Thymus (tissue), 14 donors: ENCODE measurements at places on chromosomes 13 and 19.

- peak; percentile 45 for DNase-seq
Measured at GRCh38 chr19:12838182-12838885, at the start of gene MAST1. MAST1 (plus strand) TSS chr19:12838515; CDS start chr19:12838573, 58 bp downstream.

DNA sequence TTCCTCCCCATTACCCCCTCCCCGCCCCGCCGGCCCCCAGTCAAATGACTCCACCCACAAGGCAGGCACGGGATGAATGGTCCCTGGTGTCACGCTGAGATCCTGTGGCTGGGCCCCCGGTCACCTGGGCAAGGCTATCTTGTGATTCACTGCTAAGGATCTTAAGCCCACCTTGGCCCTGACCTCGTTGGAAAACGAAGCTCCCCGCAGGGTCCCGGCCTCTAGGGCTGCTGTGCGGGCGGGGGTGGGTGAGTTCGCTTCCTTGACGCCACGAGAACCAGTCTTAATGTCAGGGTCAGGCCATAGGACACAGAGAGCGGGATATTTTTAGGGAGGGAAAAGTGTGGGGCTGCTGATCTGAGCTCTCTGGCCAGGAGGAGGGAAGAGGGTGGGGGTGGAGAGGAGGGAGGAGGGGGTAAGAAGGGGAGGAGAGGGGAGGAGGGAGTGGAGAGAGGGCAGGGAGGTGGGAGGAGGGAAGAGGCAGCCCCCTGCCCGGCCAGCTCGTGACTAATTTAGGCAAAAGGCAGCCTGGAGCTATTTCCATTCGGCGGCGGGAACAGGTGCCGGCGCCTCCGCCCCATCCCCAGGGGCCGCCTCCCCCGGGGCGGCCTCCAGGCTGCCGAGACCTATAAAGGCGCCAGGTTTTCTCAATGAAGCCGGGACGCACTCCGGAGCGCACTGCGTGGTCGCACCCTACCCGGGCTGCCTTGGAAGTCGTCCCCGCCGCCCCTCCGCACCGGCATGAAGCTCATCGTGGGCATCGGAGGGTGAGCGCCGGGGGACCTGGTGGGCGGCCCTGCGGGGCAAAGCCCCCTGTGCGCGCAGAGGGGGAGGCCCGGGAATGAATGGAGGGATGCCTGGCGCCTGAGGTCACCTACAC is at the start of gene NMRK2:
Gene NMRK2 (plus strand): TSS at position 139 of the 880 bp plus-strand sequence. CDS start 603 bp downstream, at position 742.
- no peak for DNase-seq

DNA sequence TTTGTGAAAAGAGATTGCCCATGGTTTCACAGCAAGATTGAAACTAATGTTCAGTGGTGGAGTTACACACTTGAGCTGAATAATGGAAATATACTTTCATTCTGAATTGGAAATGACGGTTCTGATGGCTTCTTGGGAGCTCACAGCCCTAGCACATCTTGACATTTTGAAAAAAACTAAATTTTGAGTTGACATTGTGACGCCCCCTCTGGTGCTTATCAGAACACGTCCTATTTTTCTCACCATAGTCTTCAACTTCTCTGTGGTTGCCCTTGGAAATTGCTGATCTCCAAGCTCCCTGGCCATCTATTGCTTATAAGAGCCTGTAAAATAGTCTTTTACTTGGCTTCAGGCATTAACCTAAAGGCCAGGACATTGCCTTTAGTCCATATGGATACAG is 202.1 kb downstream of the OXGR1 start:
- no peak for DNase-seq

DNA sequence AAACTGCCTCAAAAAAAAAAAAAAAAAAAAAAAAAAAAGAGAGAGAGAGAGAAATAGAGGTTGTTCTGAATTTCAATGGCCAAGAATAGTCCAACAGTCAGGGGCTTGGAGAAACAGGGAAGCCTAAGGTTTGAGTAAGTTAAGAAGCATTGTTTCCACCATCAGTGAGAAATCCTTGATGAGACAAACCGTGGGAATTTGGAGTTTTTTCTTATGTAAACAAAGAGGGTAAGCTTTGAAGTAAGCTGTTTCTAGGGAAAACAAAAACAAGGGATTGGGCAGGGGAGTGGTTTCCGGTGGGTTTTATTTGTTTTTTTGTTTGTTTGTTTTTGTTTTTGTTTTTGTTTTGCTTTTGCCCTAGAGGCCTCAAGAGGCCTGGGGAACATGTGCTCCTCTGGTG is 11.2 kb upstream of the ERVV-1 start:
- no peak for DNase-seq

- DNase-seq, result no peak
Measured at GRCh38 chr13:48176781-48177180, 56.2 kb upstream of the ITM2B start.

- no peak for DNase-seq
Measured at GRCh38 chr13:111539791-111540446, 219.5 kb downstream of the TEX29 start.

- no peak for DNase-seq
Measured at GRCh38 chr13:100045355-100045754, 43.5 kb upstream of the PCCA start.

DNA sequence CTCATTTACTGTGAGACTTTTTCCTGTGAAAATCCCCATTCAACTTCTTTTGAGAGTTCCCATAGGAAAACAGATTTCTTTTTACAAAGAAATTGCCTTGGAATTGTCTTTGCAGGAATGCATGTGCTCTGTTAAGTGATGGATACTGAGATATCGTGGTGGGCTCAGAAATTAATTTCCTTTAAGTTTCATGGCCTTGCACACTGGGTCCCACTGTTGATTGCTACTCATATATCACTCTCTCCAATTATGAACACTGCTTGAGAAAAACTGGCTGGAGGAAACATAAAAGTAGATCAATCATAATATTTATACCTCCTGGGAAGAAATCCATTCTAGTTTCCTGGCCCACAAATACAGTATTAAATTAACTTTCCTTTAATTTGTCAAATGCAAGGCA is 131.3 kb downstream of the OXGR1 start:
- no peak for DNase-seq

GRCh38 chr19:19594381-19594780 is 24.1 kb downstream of the PBX4 start:
- DNase-seq, result no peak

GRCh38 chr13:98959291-98959690 is 18.6 kb downstream of the DOCK9 start:
- no peak for DNase-seq

DNA sequence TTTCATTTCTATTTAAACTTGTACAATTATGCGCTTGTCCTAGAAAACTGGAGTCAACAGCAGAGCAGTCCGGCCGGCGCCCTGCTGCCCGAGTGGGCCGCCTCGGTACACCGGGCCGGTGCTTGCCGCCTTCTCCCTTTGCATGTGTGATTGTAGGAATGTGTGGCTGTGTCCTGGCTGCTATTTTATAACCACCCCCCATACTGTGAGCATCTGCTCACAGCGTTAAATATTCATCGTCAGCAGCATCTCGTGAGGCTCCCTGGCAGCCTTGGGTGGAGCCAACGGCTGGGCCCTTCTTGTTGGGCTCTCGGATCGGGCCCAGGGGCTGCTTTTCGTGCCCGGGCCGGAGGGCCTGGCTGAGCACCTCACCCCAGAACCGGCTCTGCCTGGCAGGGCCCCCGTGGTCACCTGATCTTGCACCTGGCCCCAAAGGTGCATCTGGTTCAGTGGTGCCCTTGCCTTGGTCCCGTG is 10.6 kb downstream of the PIAS4 start:
- DNase-seq, result no peak

DNA sequence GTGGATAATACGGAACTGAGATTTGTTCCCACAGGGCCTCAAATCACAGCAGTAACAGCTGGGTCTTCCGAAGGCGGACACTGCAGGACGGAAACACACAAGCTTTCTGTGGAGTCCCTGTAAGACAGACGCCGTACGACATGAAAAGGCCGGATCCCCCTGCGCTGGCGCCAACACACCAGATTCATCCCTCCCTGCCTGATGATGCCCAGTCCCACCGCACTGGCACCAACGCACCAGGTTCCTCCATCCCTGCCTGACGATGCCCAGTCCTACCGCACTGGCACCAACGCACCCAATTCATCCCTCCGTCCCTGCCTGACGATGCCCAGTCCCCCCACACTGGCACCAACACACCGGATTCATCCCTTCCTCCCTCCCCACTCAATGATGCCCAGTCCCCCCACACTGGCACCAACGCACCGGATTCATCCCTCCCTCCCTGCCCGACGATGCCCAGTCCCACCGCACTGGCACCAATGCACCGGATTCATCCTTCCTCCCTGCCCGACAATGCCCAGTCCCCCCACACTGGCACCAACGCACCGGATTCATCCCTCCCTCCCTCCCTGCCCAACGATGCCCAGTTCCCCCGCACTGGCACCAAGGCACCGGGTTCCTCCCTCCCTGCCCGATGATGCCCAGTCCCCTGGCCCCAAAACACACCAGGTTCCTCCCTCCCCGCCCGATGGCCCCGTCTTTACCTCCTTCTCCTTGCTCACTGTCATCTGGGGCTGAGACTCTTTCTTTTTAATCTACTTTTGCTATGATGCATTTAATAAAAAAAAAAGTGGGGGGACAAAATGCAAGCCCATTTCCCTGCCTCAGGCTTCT is 55.1 kb downstream of the RASA3 start:
- DNase-seq, result no peak

- no peak for DNase-seq
Measured at GRCh38 chr19:32397671-32398101, 7.9 kb upstream of the DPY19L3 start.
